ENCODE measurements at places on chromosomes 1 and 21. TPM values are rescaled to one million over a fixed set of nuclear protein-coding genes. Genes with fewer than 3 reads are reported as not detected.

The DCST2 gene
- total RNA-seq: 0.70 TPM

The MROH9 gene
- not detected for total RNA-seq

The KCNE2 gene
- total RNA-seq: 0.71 TPM

The USF1 gene
- 78.4 TPM for total RNA-seq

The PTPN7 gene
- 16.3 TPM for total RNA-seq

The RBM11 gene
- total RNA-seq: not detected

The TOMM40L gene
- 3.6 TPM for total RNA-seq

The CHRM3 gene
- 8.8 TPM for total RNA-seq

The CAPN2 gene
- total RNA-seq: 101 TPM

The LAMB3 gene
- total RNA-seq: 120 TPM

The TTLL10 gene
- total RNA-seq: 6.6 TPM

The MASP2 gene
- total RNA-seq: not detected

The RNU1-4 gene
- total RNA-seq: under 0.01 TPM

The FMN2 gene
- total RNA-seq: not detected

The PDE4B gene
- total RNA-seq: 0.60 TPM

The CLIC6 gene
- total RNA-seq: not detected

The HHAT gene
- 0.46 TPM for total RNA-seq

The OR14K1 gene
- total RNA-seq: not detected

The ARHGEF16 gene
- 124 TPM for total RNA-seq

The ORC1 gene
- 19.5 TPM for total RNA-seq

The PCP4 gene
- total RNA-seq: not detected

The C8B gene
- total RNA-seq: not detected

The LGR6 gene
- total RNA-seq: 0.18 TPM

The ANKRD34A gene
- total RNA-seq: 0.20 TPM

The EDN2 gene
- 0.46 TPM for total RNA-seq

The SH2D5 gene
- 3.6 TPM for total RNA-seq

The SSBP3 gene
- total RNA-seq: 18.2 TPM

The GJA9 gene
- total RNA-seq: not detected

The TPTE gene
- total RNA-seq: not detected

The SYT11 gene
- not detected for total RNA-seq

The KIF14 gene
- total RNA-seq: 5.6 TPM

The GSTM2 gene
- total RNA-seq: not detected

The HSPA6 gene
- 0.70 TPM for total RNA-seq

The TCHH gene
- total RNA-seq: 0.03 TPM

The DNAJC6 gene
- 0.10 TPM for total RNA-seq

The RHCE gene
- total RNA-seq: not detected

The F13B gene
- 0.10 TPM for total RNA-seq

All from HT-29 (cell line).